ENCODE measurements at places on chromosomes 11 and 22.

- peak; percentile 48 for DNase-seq
These were observed 103.3 kb upstream of the NNMT start for GRCh38 chr11:114192841-114193389.

DNA sequence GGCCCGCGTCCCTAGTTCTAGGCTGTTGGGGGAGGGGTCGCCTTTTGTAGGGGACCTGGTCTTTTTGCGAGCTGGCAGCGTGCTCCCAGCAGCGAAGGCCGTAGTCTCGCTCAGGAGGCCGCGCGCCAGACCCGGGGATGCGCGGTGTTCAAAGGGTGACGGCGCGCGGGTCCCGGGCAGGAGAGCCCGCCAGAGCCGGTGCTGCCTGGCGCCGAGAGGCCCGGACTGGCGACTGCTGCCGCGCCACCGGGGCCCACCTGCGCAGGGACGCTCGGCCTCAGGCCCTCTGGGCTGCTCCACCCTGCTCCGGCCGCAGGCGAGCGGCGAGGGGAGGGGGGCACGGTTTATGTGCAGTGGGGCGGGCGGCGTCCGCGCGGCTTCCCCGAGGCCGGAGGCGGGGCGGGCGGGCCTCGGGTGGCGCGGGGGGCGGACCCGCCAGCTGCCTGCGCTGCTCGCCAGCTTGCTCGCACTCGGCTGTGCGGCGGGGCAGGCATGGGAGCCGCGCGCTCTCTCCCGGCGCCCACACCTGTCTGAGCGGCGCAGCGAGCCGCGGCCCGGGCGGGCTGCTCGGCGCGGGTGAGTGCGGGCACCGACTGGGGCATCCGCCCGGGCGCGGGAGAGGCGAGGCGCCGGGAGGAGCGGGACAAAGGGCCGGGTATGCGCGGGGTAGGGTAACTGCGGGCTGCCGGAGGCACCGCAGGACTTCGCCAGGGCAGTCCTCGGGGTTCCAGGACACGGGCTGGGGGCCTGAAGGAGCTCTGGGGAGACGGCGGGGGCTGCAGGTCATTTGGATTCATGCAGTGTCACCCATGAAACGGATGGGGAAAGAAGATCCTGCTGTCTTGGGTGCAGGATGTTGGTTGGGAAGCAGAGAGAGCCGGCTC is at the start of gene PRSS23:
Gene PRSS23 (plus strand): TSS at position 467 of the 884 bp plus-strand sequence. CDS start 7,102 bp downstream, outside the sequence.
- DNase-seq, result peak; percentile 64

DNA sequence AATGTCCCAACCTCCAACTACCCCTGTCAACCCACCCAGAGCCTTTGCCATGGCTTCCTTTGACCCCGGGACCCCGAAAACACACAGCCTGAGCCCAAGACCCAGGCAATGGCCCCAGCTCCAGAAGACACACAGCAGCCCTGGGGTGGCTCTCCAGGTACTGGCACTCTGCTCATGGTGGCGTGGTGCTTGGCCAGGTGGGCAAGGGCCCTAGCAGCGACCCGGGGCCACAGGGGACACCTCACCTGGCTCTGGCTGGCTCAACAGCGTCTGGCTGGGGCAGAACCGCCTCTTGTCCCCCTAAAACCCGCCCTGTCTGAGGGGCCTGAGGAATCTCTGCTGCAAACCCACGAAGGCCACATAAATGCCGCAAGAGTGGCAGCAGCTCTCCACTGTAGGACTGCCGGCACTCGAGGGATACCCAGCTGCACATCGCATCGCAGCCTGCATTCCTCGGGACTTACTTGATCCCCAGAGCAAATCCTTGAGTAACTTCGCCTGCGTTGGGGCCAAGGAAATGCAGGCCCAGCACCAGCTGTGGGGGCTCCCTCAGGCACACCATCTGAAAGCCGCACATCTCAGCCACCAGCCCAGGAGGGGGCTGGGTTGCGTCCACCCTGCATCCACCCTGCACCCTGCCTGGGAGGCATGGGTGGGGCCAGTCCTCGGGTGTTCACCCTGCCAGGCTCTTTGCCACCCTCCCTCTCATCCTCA is 23.1 kb upstream of the GNB1L start:
- DNase-seq, result peak; percentile 82

DNA sequence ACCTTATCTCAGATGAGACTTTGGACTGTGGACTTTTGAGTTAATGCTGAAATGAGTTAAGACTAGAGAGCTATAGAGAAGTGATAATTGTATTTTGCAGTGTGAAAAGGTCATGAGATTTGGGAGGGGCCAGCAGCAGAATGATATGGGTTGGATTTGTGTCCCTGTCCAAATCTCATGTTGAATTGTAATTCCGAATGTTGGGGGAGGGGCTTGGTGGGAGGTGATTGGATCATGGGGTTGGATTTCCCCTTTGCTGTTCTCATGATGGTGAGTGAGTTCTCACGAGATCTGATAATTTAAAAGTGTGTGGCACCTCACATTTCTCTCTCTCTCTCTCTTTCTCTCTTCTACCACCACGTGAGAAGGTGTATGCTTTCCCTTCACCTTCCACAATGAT is 777.8 kb upstream of the LUZP2 start:
- DNase-seq, result no peak

DNA sequence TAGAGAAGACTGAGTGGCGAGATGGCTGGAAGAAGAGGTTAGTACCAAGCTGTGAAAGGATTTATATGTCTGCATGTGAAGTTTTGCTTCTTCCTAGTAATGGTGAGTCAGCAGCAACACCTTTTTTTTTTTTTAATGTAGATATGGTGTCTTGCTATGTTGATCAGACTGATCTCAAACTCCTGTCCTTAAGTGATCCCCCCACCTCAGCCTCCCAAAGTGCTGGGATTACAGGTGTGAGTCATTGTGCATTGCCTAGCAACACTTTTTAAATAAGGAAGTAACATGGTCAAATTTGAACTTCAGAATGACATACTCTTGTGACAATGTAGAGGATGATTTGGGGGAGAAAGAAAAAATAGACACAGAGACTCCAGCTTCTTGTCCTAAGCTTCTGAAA is 6.5 kb upstream of the CSTPP1 start:
- DNase-seq, result peak; percentile 64

DNA sequence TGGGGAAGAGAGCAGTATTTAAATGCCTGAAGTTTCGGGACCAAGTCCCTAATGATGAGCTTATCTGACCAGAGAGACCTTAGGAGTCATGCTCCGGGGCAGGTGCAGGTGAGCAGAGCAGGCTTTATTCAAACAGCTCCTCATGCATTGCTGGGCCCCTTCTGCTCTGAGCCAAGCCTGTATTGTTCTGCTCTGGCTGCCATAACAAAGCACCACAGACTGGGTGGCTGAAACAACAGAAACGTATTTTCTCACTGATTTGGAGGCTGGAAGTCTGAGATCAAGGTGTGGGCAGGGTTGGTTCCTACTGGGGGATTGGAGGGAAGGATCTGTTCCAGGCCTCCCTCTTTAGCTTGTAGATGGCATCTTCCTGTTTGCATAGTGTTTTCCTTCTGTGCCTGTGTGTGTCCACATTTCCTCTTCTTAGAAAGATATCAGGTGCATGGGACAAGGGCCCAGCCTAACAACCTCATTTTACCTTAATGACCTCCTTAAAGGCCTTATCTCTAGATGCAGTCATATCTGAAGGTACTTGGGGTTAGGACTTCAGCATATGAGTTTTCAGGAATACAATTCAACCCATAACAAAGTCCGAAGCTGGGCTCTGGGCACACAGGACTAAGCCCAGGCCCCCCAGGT is 97.1 kb upstream of the PARVA start:
- DNase-seq, result no peak

GRCh38 chr11:3010004-3010403 is 17.9 kb upstream of the NAP1L4 start:
- no peak for DNase-seq

DNA sequence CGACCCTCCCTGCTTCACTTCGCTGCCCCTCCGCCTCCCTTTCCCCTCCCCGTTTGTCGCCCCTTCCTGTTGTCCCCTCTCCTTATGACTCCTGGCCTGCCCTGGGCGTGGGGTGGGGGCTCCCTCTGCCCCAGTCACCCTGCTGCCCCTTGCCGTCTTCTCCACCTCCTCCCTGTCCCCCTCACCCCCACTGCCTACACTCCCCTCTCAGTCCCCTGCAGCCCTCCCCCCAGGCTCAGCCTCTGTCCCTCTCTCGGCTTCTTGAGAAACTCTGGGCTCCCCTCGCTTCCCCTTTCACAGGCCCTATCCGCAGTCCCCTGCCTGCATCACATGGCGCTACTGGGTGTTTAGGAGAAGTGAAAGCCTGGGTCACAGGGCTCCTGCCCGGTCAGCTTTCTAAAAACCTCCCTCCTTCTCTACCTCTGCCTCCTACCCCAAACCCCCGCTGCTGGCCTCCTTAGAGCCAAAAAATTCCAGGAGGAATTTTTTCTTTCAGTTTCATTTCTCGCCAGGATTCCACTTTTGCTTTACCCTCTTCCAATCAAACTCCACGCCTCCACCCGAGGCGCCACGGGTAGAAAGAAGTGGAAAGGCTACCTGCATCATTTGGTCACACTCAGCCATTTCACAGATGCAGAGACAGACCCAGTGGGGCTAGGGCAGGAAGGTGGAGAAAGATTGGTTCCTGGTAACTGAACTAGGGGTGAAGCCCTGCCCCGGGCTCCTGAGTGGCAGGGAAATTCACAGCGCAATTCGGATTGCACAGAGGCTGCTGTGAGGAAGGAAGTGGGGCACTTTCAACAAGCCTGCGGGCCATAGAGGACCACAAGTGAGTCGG is at the start of gene SLC15A3:
Gene SLC15A3 (minus strand): TSS at position 273 of the 838 bp plus-strand sequence. CDS start 625 bp downstream, outside the sequence.
- peak; percentile 47 for DNase-seq

DNA sequence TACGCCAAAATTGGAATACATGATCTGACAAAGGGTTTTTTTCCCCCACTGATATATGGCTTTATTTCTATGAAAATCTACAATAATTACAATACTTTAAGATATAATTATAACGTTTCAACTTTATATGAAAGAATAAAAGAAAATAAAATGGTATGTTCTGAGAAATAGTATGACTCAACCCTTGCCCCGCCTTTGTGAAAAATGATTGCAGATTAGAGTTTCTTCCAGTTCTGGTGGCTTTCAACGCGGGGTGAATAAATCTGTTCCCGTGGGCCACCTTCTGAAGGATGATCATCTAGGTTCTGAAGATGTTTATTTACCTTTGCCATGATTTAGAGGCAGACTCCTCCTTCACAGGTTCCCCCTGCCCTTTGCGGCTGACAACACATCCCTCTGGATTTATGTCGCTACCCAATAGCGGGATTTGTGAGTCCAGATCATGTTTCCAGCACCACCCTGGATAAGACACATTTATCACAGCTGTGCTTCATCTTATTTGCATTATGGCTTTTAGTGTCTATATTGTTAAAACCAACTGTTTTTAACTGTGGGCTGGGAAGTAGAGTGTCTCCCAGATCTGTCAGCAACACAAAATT is 607.0 kb upstream of the KIRREL3 start:
- DNase-seq, result no peak

- DNase-seq, result no peak
These were observed 2.6 kb upstream of the ENDOD1 start for GRCh38 chr11:95086836-95087570.

Data from iris pigment epithelial cell (primary cell).